ENCODE measurements at places on chromosomes 16 and 17.

DNA sequence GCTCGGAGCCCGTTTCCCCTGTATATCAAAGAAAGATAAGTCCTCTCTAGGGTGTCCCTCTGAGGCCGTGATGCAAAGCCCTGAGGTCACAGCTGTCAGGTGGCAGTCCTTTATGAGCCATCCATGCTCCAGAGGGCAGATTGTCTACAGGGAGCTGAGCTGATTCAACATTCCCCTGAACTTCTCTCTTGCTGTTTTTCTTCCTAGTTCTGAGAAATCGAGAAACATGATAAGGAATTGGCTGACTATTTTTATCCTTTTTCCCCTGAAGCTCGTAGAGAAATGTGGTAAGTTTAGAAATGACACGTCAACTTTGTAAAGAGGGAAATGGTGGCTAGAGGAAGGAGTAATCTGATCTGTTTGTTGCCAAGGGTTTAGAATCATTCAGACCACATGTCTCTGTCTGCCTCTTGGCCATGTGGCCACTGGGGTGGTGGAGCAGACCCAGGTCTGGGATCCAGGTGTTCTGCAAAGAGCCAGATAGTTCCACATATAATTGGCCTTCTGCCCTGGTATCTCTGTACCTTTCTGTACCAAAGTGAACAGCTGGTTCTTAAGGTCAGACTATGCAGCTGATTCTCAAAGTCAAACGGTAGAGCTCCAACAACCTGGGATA, 3.5 kb downstream of the CTNS start:
- DNase-seq = no peak

- no peak for DNase-seq
These were observed 332.1 kb downstream of the SLC39A11 start for GRCh38 chr17:72760368-72760767.

GRCh38 chr17:35101725-35102124, 17.9 kb downstream of the RAD51D start:
- DNase-seq = no peak

DNA sequence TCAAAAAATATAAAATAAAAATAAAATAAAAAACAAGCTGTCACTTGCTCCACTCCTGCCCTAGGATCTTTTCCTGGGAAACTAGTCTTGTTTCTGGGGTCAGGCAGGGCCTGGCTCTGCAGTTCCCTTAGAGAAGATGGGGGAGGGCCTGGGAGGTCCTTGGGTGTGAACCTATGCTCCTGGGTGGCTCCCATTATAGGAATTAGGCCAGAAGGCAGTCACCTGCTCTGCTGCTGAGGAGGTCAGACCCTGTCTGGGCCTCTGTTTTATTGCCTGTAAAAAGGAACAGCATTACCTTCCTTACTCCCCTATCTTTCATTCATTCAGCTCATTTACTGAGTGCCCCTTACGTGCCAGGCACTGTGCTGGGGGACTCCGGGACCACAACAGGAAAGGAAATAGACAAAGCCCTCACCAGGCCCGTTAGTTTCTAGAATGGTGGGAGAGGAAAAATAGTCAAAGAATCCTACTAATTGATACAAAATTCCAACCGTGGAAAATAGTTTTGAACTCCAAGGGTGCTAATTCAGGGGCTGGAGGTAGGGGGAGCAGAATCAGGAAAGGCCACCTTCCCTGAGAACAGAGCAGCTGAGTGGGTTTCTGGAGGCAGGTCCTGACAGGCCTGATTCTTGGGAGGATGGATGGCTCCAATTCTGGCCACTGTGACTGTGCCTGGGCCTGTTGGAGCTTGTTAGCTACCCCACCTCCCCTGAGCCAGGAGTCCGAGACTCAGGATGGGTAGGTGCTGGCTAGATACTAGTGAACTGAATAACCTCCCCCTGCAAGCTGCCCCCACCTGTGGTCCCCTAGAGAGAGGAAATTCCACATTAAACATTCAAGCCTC, 1.3 kb upstream of the SLC46A1 start:
- no peak for DNase-seq

DNA sequence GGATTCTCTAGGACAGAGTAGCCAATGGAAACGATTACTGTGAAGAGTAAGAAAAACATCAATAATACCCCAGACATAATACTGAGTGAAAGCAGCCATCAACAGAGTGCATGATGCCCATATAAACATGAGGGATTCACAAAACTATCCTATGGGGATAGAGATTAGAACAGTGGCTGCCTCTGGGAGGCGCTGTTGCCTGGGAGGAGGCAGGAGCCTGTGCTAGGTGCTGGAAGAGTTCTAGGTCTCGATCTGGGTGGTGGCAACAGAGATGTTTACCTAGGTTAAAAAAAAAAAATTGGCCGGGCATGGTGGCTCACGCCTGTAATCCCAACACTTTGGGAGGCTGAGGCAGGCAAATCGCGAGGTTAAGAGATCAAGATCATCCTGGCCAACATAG, 7.9 kb downstream of the FA2H start:
- DNase-seq = no peak

DNA sequence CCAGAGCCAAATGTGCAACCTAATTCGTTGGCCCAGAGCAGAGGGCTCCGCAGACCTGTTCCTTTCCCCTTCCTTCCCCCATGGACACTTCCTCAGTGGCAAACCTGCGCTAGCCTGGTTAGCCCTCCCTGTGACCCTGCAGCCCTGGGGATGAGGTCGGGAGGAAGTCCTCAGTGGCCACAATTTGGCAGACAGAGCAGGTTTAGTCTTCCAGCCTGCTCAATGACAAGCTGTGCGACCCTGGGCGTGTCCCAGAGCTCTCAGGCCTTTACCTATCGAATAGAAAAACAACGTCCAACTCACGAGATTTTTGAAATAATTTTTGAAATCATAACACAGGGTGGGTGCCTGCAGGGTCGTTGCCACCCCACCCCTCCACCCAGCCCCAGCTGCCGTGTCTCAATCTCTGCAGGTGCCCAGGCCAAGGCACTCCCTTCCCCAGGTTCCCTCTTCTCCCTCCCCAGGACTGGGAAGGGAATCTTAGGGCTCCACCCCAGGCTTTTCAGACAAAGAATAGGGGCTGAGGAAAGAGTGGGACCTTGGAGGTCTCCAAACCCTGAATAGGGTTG, 1.4 kb downstream of the HBM start:
- DNase-seq = no peak

GRCh38 chr16:10906914-10907756, 30.1 kb downstream of the CIITA start:
- DNase-seq = no peak

Measured in stimulated activated CD4-positive, alpha-beta T cell treated with anti-CD3 and anti-CD28 coated beads, Interleukin-15, amount 100 ng/mL, for 1 hour (primary cell).